Activated naive CD4-positive, alpha-beta T cell treated with Interleukin-2 at 50 U/mL for 16 hours (primary cell): ENCODE measurements at places on chromosomes 13 and 19.
A peak's percentile ranks its signal among the peaks of the same experiment; 100 is the strongest.

DNA sequence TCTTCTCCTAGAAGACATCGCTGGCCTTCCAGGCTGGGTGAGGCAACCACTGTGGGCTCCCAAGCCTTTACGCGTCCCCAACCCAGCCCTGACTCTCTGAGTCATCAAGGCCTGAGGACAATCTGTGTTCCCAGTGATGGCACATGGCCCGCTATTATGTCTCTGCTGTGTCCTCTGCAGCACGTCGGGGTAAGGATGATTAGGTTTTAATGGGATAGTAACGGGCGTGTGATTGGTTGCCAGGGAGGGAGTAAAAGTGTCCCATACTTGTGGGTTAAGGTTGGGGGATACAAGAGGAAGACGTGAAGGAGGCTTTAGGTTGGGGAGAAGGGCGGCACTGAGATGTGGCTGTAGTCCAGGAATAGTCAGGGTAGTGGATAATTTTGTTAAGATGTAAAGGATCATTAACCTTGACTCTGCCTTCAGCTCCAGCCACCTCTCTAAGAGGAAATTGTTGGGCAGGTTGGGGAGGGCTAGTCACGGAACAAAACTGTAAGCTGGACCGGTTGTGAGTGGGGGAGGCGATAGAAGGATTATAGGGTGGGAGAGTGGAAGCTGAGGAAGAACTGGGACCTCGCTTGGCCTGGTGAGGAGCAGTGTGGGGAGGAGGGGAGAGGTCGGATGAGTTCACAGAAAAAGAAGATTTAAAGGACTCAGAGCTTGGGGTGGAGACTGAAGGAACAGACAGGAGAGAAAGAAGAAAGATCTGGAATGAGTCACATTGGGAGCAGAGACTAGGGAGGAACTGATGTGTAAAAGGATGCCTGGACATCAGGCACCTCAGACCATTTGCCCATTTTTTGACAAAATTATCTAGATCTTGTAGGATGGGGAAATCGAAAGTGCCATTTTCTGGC lies 27.9 kb upstream of the IGFL1 start:
- DNase-seq: no peak

- no peak for DNase-seq
These were observed 33.9 kb downstream of the PCDH17 start for GRCh38 chr13:57665481-57665880.

- no peak for DNase-seq
These were observed 237.0 kb downstream of the TUBA3C start for GRCh38 chr13:18944501-18945068.

GRCh38 chr13:37648609-37649008 lies 50.0 kb upstream of the POSTN start:
- DNase-seq: no peak

DNA sequence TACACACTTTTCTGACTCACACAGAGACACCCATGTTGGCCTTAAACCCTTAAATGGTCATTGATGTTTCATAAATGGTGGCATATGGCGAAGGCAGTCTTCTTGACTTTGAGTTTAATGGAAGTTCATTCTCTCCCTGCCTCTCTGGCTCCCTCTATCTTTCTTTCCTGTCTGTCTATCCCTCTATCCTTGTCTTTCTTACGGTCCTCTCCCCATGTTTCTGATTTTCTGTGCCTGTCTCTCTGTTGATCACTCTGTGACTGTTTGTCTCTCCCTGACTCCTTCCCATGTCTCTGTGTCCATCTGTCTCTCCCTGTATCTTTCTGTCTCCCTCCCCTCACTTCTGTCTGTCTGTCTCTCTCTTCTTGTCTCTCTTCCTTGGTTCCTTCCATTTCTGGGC lies 43.2 kb upstream of the SHKBP1 start:
- DNase-seq: no peak

DNA sequence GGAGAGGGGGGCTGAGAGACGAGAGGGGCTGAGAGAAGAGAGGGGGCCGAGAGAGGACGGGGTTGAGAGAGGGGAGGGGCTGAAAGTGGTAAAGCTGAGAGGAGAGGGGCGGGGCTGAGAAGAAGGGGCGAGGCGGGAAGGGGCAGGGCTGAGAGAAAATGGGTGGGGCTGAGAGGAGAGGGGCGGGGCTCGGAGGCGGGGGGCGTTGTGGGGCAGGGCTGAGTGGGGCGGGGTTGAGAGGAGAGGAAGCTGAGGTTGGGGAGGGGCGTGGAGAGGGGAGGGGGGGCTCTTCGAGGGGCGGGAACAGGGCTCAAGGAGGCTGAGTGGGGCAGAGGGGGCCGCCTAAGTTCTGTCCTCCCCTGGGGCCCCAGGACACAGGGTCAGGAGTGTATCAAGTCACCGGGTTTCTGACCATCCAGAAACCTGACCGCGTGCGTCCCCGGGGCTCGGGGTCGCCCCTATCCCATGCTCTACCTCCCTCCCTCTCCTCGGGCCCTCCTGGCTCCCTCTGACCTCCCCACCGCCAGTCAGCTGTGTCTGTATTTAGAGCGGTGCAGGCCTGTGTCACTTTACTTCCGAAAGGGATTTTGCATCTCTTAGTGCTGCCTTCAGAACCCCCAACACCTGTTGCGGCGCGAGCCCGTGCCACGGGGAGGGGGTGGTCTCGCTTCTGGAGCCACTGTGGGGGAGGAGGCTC lies 38.6 kb upstream of the SEMA6B start:
- DNase-seq: peak; percentile 28

GRCh38 chr13:112940236-112940635 lies 28.8 kb upstream of the MCF2L start:
- DNase-seq: no peak

- DNase-seq: no peak
These were observed 96.7 kb upstream of the DIAPH3 start for GRCh38 chr13:60260440-60260839.

- no peak for DNase-seq
These were observed 34.4 kb downstream of the LYL1 start for GRCh38 chr19:13068085-13068846.

GRCh38 chr13:48494874-48495273 lies 38.0 kb downstream of the RCBTB2 start:
- DNase-seq: no peak

- no peak for DNase-seq
These were observed 214.0 kb downstream of the DLEU7 start for GRCh38 chr13:50629497-50629896.

DNA sequence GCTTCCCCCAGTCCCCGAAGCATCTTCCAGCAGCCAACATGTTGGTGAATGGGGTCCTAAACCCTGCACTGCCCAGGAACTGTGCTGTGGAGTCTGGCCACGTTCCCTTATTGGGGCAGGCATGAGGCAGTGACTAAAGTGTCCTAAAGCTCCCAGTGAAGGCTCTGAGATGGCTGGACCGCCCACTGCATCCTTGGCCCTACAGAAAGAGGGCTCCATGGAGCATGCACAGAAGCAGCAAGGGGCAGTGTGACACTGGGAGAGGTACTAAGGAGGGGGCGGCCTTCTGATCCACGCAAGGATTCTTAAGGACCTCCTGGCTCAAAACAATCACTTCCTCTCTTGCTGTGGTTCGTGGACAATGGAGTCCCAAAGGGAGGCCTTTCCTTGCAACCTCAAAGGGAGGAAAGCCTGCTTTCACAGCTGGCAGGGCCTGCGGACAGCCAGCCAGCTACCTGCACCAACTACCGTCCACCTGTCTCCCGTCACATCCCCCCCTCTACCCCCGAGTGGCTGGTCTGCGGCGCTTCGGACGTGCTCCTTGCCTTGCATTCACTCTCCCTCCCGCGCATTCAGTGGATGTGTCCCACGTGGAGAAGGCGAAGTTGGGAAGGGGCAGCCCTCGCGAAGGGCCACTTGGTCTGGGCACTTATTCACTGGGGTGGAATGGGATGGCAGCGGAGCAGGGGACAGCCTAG lies 63.9 kb upstream of the STARD13 start:
- no peak for DNase-seq

DNA sequence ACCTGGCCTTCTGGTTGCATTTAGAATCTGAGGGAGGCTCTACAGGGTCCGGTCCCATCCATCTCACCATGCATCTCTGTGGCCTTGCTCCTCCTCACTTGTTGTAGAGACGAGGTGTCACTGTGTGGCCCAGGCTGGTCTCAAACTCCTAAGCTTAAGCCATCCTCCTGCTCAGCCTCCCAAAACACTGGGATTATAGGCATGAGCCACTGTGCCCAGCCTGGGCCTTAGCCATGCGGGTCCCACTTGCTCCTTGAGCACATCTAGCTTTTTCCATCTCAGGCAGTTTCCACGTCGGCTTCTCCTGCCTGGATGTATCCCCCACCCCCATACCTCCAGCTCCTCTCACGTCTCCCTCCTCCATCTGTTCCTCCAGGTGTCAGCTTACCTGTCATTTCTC lies 9.8 kb downstream of the ELSPBP1 start:
- DNase-seq: no peak

DNA sequence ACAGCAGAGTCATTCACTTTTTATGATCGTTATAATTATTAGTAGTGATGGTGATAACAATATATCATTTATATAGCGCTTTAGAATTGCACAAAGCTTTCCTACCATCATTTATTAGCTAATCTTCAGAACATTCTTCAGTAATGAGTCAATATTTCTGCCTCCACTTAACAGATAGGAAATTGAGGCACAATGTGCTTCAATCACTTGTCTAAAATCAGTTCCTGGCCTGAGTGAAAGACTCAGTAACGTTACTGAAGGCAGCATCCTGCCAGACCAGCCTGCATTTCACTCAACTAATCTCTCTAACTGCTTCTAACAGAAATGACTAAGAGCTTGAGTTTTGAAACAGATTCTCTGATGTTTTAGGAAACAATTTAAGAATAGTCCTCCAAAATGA lies 412.1 kb downstream of the MZT1 start:
- no peak for DNase-seq

DNA sequence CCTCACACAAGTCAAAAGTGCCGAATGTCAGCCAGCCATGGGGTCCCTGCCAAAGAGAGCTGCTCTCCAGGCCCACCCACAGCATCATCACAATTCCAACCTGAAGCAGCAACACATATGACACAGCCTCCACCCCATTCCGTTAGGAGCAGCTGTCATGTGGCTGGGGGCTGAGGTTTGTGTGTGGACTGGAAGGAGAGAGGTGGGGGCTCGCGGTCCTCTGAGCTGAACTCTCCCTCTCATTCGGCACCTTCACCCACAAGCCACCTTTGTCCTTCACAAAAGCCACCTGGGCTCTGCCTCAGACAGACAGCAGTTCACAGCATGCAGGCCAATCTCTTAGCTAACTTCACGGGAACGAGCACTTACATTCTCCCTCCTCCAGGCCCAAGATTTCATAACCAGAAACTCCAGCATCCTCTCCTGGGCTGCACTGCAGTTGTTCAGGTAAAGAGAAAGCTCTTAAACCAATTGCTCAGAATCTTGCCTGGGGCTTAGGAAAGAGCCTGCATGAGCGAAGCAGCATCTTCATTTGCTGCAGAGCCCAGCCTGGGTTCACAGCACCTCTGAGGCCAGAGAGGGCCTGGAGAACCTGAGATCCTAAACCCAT lies 7.2 kb downstream of the RAB20 start:
- DNase-seq: no peak

DNA sequence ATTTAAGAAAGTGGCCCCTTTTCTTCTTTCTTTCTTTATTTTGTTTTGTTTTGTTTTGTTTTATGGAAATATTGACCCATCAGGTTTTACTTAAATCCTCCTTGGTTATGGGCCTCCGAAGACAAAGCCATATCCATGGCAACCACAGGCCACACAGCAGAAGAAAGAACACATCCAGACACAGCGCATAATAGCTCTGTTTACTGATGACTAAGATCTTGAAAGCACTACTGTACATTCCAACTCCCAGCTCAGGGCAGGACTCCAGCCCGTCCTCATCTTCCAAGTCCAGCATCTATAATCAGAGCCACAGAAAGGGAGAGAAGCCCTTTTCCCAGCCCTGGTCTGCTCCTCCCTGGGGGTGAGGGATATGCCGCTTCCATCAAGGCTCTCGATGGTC lies 84.3 kb downstream of the NUFIP1 start:
- no peak for DNase-seq

GRCh38 chr19:33785795-33786194 lies 10.9 kb upstream of the KCTD15 start:
- DNase-seq: no peak

- DNase-seq: no peak
These were observed 504.9 kb downstream of the DIAPH3 start for GRCh38 chr13:59658738-59659330.

GRCh38 chr13:43077046-43077445 lies 53.7 kb downstream of the DNAJC15 start:
- DNase-seq: no peak

GRCh38 chr13:45296259-45296658 lies 44.7 kb downstream of the TPT1 start:
- DNase-seq: no peak
